ENCODE measurements at places on chromosomes 12 and 14. TPM values are rescaled to one million over a fixed set of nuclear protein-coding genes. Genes with fewer than 3 reads are reported as not detected.

The PRB2 gene
- total RNA-seq = not detected

The RHOF gene
- 6.6 TPM for total RNA-seq

The VASH1 gene
- 101 TPM for total RNA-seq

The ARL6IP4 gene
- total RNA-seq = 245 TPM

The PACS2 gene
- 49.5 TPM for total RNA-seq

The IFNG gene
- total RNA-seq = not detected

The C12orf60 gene
- total RNA-seq = 1.3 TPM

The C12orf50 gene
- total RNA-seq = not detected

The ACTR10 gene
- 39.5 TPM for total RNA-seq

The KCNA5 gene
- total RNA-seq = not detected

The PMCH gene
- total RNA-seq = 0.09 TPM

The SBNO1 gene
- 24.6 TPM for total RNA-seq

The TMEM229B gene
- total RNA-seq = 0.19 TPM

The TUBA1A gene
- total RNA-seq = 928 TPM
